Smooth muscle cell of the brain vasculature (primary cell): ENCODE measurements at places on chromosomes 16 and 17.

DNA sequence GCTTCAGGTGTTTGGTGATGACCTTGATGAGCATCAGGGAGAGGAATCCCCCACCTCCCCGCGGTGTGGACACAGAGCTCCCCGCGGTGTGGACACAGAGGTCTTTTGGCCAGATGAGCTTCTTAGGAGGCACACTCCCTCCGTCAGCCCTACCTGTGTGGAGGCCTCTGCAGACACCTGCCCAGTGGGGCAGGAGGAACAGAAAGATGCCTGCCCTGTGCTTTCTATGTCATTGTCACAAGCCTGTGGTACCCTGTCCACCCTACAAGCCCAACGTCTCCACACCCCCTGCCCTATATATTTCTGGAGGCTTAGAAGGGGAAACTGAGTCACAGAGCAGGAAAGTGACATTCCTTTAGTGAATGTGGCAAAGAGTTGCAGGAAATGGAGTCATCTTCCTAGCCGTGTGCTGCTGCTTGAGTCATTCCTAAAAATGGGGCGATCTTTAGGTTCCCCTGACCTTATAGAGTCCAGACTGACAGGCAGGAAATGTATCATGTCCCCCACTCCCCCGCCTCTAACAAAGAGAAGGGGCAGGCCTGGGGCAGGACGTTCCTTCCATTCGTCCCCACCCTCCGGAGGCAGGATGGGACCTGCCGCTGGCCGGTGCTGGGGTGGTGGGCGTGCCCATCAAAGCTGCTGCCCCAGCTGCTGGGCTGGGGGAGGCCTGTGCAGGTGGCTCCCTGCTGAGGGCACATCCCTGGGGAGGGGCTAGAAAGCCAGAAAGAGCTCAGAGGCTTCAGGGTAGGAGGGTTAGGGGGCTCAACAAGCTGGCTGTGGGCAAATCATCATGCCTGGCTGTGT lies 1.0 kb upstream of the C16orf74 start:
- DNase-seq: no peak

- DNase-seq: peak; percentile 36
These were observed 51.7 kb downstream of the GAN start for GRCh38 chr16:81366316-81366932.

DNA sequence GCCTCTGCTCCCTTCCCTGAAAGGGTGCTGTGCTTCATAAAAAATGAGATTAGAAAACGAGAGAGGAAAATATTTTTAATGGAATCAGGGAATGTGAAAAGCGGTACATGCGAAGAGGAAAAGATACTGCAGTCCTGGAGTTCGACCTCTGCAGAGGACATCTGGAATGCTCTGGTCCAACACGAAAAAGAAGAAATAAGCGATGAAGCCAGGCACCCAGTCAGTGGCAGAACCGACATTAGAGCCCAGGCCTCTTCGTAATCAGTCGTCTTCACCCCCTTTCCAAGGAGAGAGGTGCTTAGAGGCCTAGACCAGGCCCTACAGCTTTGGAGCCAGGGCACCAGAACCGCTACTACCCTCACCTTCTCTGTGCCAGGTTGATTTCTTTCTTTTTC lies 459 bp upstream of the MARCHF10 start:
- DNase-seq: no peak

- no peak for DNase-seq
These were observed 129.1 kb downstream of the SNX11 start for GRCh38 chr17:48236681-48237134.

DNA sequence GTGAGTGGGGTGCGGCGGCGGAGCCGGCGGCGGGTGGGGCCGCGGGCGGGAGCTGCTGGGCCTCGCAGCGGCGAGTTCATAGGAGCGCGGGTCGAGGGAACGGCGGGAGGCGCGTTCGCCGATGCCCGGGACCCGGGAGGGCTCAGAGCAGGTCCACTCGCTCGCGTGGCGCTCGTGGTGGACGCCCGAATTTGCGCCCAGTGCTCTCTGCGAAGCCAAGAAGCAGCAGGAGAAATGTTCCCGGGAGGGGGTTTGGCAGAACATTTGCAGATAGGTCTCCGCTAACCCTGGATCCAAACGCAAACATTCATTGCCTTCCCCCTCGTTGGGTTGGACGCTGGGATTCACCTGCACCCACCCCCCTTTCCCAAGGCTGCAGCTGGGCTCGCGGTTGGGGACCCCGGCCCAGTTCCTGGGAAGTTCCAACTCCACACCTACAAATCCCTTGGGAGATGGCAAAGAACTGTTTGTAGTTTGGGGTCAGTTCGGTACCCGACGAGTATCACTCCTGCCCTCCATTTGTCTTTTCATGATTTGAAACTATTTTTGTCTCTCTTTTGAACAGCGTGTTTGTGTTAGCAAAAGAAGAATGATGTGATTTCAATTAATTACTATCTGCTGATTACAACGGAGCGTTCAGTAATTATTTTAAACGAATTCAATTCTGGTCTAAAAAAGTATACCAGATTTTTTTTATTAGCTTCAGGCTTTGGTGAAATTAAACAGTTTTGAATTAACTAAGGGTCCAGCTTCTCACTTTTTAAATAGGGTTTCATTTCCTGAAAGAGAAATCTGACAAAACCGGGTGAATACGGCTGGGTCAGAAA lies 2.3 kb downstream of the NTN1 start:
- DNase-seq: no peak

GRCh38 chr16:4372578-4373355 lies 1.1 kb downstream of the VASN start:
- no peak for DNase-seq

GRCh38 chr17:44171931-44172455 lies 1.5 kb downstream of the ASB16 start:
- no peak for DNase-seq

- DNase-seq: peak; percentile 55
These were observed 72.5 kb downstream of the KNOP1 start for GRCh38 chr16:19645557-19645981.
